Fibroblast of skin of scalp (primary cell): ENCODE measurements at places on chromosomes 4 and X.

DNA sequence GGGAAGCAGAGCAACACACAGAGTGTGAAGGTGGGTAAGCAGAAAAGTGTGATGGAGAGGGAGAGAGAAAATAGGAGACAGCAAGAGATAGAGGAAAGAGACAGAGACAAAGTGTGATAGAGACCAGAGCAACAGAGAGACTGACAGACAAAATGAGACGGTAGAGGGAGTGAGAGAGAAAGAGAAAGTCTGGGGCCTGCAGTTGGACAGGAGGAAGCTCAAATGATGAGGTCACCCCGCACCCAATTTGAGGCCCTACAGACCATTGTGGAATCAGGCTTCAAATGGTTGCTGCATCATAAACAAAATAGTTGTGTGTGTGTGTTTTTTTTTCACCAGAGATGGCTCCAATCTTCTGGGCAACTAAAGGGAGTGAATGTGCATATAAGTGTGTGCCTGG is 48.0 kb upstream of the ARHGAP36 start:
- no peak for DNase-seq

- DNase-seq, result peak; percentile 33
Measured at GRCh38 chr4:1843852-1844251, 12.1 kb downstream of the LETM1 start.

GRCh38 chrX:30637874-30638815 is 15.1 kb upstream of the GK start:
- DNase-seq, result no peak

GRCh38 chr4:24146127-24146526 is 256.3 kb upstream of the PPARGC1A start:
- DNase-seq, result no peak

- no peak for DNase-seq
Measured at GRCh38 chr4:94459462-94460161, 7.9 kb downstream of the PDLIM5 start.

- DNase-seq, result peak; percentile 68
Measured at GRCh38 chr4:54067166-54067565, 2.8 kb upstream of the CHIC2 start.

DNA sequence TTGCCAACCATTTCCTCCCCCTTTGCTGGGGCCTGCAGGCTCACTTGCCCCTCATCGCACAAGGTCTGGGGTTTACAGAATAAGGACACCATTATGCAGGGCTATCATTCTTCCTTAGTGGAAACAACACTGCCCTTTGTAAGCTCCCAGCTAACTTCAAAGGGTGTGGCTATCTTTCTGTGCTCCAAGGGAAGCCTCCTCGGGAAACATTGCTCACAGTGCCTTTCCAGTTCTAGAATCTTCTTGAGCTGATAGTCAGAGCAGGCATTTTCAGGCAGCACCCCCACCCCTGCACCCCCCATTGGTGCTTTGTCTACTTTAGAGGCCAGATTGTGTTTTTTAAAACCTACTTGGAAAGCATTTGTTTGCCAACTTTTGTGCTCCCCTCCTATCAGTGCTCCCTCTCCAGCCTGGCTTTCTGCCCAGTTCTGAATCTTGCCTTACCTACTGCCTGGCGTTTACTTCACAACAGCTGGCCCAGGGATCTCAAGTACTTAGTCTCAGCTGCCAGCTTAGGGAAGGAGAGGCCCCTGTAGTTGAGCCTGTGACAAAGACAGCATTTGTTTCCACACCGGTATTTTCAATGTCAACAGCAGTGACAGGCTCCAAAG is 53.5 kb downstream of the PLAC1 start:
- peak; percentile 70 for DNase-seq

DNA sequence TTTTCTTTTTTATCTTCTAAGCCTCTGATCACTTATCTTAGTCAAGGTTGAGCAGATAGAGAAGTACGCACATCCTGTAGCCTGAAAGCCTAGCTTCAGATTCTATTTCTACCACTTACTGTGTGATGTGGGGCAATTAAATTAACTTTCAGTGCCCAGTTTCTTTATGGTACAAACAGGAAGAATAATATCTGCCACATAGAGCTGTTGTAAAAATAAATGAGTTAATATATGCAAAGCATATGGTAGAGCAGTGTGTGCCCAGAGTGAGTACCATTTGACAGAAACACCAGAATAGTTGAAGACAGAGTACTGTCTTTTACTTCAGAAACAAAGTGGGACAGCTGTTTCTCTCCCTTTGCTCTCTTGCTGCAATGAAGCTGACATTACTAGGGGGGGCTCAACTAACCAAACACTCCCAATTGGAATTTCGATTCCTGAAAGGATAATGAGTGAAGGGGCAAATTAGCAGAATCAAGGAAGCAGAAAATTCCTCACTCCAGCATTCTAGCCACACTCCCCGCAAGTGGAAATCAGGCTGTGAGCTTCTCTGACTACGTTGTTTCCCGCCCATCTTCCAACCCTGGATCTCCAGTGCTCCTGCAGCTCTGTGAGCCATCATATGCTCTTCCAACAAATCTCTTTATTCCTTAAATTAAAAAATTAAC is 80.4 kb downstream of the MAPK10 start:
- no peak for DNase-seq

GRCh38 chr4:14874990-14875389 is 127.3 kb upstream of the CPEB2 start:
- no peak for DNase-seq

GRCh38 chr4:66300336-66300934 is 630.1 kb upstream of the EPHA5 start:
- peak; percentile 24 for DNase-seq

- peak; percentile 44 for DNase-seq
Measured at GRCh38 chrX:22095286-22095685, 63.2 kb downstream of the PHEX start.

DNA sequence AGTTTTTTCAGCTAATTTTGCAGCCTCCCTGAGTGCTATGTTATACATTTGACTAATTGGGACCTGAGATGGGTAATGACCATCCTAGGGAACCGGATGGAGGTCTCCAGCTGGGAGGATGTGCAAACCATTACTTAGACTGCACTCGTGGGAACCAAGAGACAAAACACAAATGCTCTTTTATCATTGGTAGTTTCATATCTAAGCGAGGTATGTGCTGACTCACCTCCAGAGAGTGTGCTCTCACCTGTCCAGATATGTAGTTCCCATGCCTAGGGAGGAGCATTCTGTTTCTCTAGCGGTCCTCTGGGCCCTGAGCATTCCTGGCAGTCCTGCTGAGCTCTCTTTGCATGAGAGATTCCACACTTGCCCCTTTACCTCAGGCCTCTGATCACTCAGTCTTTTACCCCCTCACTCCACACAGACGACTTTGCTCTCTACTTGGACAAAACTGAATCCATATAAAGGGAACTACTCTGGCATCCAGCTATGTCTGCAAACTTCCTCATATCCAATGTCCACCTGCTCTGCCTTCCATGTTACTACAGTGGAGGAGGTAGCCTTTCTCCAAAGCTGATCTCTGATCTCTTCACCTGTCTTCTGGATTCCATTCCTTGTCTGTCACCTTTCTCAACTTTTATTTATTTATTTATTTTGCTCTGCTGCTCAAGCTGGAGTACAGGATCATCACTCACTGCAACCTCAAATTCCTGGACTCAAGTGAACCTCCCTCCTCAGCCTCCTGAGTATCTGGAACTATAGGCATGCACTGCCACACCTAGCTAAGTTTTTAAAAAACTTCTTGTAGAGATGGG is 88.4 kb downstream of the LRP2BP start:
- no peak for DNase-seq

DNA sequence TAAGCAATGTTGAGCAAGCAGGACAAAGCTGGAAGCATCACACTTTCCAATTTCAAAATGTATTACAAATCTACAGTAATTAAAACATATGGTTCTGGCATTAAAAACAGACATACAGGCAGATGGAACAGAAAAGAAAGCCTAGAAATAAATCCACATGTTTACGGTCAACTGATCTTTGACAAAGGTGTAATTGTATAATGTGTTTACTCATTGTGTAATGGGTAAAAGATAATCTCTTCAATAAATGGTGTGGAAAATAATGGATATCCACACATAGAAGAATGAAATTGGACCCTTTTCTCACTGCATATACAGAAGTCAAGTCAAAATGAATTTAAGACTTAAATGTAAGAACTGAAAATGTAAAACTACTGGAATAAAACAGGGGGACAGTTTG is 394.2 kb downstream of the ANKRD50 start:
- DNase-seq, result no peak

- DNase-seq, result no peak
Measured at GRCh38 chrX:103806862-103807474, 25.1 kb downstream of the RAB9B start.

GRCh38 chr4:150896497-150896896 is 118.6 kb downstream of the LRBA start:
- no peak for DNase-seq

GRCh38 chr4:42278709-42279324 is 118.5 kb upstream of the SHISA3 start:
- DNase-seq, result no peak

- no peak for DNase-seq
Measured at GRCh38 chr4:3362431-3363287, 69.8 kb downstream of the RGS12 start.

GRCh38 chr4:152181150-152181549 is 354.7 kb downstream of the FBXW7 start:
- no peak for DNase-seq

DNA sequence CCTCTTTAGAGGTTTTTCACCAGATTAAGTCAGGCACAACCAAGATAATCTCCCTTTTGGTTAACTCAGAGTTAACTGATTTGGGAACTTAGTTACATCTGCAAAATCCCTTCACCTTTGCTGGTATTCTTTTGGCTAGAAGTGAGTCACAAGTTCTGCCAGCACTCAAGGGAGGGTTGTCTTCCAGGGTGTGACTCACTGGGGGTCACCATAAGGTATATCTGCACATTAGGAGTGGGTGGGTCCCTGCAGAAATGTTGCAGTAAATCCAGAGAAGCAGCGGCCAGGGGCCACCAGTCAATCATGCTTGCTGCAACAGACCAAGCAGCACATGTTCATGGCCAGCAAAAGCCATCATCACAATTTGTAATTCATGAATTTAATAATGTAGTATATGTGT is 59.8 kb upstream of the MAML3 start:
- DNase-seq, result no peak

- no peak for DNase-seq
Measured at GRCh38 chr4:169859366-169860216, 101.8 kb upstream of the HPF1 start.

GRCh38 chr4:96145601-96146000 is 305.7 kb downstream of the PDHA2 start:
- DNase-seq, result peak; percentile 24

- DNase-seq, result no peak
Measured at GRCh38 chrX:29143756-29144155, 556.5 kb downstream of the IL1RAPL1 start.

- no peak for DNase-seq
Measured at GRCh38 chrX:27162496-27162895, 300.6 kb downstream of the PPP4R3C start.

DNA sequence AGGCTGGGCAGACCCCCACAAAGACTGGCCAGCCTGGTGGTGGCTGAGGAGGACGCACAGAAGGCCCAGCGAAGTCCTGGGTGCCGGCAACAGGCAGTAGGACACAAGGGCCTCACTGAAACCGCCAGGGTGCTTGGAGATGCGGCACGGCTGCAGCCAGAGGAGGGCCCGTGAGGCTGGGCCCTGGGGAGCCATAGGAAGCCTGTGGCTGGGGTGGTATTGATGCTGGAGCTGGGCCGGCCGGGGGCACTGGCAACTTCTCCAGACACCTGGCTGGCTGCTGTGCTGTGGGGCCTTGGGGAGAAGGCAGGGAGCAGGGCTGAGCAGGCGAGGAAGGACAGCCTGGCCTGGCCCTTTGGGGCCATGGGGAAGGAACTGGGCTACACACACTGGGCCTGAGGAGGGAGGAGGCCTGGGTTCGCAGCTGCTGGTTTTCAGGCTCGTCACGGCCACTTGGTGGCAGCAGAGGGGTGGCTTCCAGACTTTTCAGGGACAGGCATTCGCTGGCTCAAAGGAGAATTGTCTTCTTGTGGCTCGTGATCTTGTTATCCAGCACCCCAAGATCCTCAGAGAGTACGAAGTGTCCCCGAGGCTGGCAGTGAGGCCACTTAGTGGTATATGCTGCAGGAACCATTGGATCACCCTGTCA is 37.2 kb downstream of the ATP2B3 start:
- peak; percentile 40 for DNase-seq

GRCh38 chr4:189436207-189436606 is 504.5 kb upstream of the FRG1 start:
- no peak for DNase-seq

DNA sequence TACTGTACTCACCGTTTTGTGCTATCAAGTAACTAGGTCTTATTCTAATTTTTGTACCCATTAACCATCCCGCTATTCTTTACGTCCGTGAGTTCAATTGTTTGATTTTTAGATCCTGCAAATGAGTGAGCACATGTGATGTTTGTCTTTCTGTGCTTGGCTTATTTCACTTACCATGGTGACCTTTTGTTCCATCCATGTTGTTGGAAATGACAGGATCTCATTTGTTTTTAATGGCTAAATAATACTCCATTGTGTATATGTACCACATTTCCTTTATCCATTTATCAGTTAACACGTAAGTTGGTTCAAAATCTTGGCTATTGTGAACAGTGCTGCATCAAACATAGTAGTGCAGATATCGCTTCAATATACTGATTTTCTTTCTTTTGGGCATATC is 48.3 kb downstream of the USP9X start:
- DNase-seq, result no peak
